ENCODE measurements at places on chromosomes 4 and X.

GRCh38 chrX:130719413-130719812 lies 183.6 kb downstream of the ENOX2 start:
- no peak for DNase-seq

GRCh38 chr4:173138624-173139023 lies 30.0 kb upstream of the GALNT7 start:
- DNase-seq, result no peak

DNA sequence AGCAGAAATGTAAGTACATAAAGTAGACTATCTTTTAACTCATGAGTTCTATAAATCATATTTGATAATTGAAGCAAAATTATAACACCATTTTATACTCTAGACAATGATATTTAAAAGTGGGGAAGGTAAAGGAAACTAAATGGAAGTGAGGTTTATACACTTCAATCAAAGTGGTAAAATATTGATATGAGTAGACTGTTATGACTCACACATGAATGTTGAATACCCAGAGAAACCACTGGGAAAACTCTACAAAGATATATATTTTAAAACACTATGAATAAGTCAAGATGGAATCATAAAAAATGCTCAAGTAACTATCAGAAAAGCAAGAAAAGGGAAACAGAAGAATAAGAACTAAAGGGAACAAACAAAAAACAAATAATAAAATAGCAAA lies 8.4 kb downstream of the VSIG1 start:
- no peak for DNase-seq

- no peak for DNase-seq
Observed at GRCh38 chr4:153005899-153006381, 69.8 kb downstream of the FHDC1 start.

DNA sequence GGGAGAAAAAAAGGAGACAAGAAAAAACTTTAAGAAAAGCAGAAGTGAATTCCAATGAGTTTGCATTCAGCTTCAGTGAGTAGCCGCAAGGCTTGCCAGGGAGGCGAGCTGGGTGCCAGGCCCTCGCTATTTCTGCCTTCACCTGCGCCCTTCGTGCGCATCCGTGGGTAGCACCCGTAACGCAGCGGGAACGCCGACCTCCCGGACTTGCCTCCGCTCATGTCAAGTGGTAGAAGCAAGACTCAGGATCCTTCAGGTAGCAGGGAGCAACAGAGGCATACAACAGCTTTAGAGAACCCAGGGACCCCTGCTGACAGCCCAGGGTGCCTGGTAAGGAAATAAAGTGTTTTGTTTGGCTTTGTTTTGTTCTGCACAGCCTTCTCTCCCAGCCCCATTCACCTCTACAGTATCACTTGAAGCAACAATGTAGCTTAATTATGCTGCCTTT lies 140.0 kb upstream of the BCOR start:
- no peak for DNase-seq

GRCh38 chrX:149962859-149963757 lies 24.8 kb upstream of the EOLA2 start:
- no peak for DNase-seq

- no peak for DNase-seq
Observed at GRCh38 chrX:79081895-79082512, 62.5 kb upstream of the GPR174 start.

- no peak for DNase-seq
Observed at GRCh38 chrX:23514082-23514481, 153.2 kb upstream of the PRDX4 start.

DNA sequence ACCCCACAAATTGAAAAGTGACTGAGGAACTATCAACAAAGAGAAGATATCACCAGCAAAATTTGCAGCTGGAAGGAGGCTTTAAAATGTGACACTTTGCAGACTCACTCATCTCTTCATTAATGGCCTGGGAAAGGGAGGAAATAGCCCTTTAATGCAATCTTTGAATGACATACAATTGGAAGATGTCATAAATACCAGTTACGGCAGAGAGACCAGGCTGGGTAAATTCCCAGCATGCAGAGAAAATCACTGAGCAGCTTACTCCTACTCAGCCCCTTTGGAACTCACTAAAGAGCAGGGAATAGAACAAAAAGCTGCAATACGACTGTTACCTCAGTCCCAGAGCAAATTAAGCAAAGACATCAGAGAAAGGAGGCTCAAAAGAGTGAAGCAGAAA lies 238.9 kb downstream of the HS3ST1 start:
- DNase-seq, result no peak

GRCh38 chr4:84578540-84579402 lies 4.2 kb upstream of the CDS1 start:
- no peak for DNase-seq

DNA sequence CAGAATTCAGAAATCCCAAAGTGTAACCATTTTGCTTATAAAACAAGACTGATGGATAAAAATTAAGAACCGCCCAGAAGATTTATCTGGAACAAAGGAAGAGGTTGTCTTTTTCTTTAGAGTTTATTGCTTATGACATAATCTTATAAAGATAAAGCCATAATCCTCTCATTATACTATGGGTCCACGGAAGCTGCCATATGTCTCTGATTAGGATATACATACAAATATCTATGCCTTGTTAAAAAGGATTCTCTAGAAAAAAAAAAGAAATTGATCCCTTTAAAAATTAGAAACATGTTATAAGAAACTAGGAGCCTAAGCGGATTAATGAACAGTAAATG lies 70.5 kb downstream of the RELL1 start:
- DNase-seq, result no peak

DNA sequence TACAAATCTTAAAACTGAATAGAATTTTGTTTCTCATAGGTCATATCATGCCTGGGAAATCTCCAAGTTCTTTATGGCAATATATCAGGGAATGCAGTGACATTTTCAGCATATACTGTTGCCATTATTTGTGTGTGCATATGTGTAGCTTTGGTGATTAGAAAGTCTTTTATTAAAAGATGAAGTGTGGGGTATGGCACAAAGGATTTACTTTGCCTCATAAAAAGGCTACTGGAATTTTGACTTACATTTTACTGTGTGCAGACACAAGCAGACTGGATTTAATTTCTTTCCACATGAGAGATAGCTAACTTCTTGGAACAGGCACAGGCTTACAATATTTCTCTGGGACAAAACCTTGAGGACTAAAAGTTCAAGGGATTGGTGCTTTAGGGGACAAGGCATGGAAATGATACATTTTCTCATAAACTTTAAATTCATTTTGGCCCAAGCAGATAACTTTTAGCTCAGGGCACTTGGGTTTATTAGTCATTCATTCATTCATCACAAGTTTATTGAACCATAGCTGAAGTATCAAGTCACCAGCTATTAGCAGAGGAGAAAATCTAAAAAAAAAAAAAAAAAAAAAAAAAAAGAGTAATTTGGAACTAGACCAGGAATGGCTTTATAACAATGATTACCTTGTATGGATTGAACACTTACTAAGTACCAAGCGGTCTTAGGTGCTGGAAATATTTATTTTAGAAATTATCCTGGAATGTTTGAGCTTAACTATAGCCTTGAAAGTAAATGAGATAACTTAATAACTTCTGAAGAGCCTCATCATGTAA lies 191.5 kb downstream of the SLIT2 start:
- no peak for DNase-seq

DNA sequence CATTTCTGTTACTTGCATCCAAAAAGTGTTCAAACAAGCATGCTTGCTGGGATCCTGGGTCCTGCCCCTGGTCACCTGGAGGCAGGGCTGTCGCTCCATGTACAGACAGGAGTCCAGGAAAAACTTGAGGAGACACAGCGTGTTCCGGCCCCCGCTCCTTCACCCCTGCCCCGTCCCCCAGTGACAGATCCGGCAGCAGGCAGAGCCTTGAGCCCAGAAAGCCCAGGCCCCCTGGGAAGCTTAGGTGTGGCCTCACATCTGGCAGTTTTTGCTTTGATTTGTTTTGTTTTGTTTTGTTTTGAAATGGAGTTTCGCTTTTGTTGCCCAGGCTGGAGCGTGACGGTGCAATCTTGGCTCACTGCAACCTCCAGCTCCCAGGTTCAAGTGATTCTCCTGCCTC lies 67.0 kb downstream of the TRMT44 start:
- DNase-seq, result no peak

Measured in stimulated activated CD4-positive, alpha-beta T cell treated with anti-CD3 and anti-CD28 coated beads, Interleukin-1b, Interleukin-23, amount 100 ng/mL, for 1 hour (primary cell).